ENCODE measurements at places on chromosomes 6 and 20.

DNA sequence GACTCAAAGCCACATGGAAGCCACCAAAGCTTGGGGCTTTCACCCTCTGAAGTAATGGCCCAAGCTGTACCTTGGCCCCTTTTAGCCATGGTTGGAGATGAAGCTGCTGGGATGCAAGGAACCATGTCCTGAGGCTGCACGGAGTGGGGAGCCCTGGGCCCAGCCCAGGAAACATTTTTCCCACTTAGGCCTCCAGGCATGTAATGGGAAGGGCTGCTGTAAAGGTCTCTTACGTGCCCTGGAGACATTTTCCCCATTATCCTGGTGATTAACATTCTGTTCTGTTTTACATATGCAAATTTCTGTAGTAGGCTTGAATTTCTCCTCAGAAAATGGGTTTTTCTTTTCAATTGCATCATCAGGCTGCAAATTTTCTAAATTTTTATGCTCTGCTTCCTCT lies 558.2 kb downstream of the EYS start:
- no peak for DNase-seq

DNA sequence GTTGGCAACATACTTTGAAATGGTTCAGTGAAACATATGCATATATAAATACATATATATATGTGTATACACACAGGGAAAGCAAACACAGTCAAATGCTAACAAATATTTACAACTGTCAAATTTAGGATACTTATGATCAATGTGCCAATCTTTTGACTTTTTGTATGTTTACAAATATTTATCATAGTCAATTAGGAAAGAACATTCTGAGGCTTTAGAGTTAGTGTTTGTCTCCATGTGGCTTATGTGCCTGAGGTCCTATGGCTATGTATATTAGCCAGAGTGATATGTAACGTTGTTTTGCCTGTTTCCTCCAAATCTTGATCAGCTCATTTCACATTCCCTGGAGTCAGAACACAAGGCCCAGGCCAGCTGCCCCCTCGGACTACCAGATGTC lies 126.5 kb upstream of the MAN1A1 start:
- DNase-seq = no peak

- no peak for DNase-seq
These were observed 44.9 kb upstream of the SCML4 start for GRCh38 chr6:107868867-107869611.

GRCh38 chr6:39836606-39837005 lies 44.4 kb downstream of the DAAM2 start:
- no peak for DNase-seq

- DNase-seq = no peak
These were observed 49.3 kb downstream of the GFOD1 start for GRCh38 chr6:13438126-13438525.

DNA sequence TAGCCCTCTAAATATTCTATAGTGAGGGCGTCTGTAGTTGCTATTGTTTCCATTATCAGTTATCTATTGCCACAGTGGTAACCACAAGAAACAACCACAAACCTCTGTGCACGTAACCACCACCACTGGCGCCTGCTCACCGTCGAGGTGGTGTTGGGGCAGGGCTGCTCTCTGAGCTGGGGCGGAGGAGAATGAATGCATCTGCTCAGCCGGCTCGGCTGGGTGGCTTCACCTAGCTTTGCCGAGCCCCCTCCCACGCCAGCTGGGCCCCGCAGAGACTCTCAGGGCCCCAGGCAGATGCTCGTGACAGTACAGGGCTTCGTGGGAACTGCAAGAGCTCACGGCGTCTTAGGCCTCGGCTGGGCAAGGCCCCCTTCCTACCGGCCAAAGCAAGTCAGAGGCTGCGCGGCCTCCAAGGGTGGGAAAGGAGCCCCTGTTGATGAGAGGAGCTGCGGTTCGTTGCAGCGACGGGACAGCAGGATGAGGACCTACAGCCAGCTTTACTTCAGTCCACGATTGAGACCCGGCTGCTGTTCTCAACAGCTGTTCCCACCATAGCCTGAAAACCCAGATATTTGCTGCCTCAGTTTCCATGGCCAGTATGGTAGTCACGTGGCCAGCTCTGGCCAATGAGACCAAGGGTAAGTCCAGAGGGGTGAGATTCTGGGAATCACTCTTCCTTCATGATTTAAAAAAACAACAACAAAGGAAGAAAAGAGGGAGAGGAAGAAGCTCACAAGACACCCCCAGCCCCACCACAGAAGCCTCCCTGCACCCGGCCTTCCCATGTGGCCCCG lies 120.2 kb upstream of the AFDN start:
- peak; percentile 76 for DNase-seq

- DNase-seq = no peak
These were observed 40.5 kb upstream of the ZNF831 start for GRCh38 chr20:59123011-59123677.

GRCh38 chr6:123769431-123769830 lies 34.2 kb upstream of the NKAIN2 start:
- DNase-seq = no peak

DNA sequence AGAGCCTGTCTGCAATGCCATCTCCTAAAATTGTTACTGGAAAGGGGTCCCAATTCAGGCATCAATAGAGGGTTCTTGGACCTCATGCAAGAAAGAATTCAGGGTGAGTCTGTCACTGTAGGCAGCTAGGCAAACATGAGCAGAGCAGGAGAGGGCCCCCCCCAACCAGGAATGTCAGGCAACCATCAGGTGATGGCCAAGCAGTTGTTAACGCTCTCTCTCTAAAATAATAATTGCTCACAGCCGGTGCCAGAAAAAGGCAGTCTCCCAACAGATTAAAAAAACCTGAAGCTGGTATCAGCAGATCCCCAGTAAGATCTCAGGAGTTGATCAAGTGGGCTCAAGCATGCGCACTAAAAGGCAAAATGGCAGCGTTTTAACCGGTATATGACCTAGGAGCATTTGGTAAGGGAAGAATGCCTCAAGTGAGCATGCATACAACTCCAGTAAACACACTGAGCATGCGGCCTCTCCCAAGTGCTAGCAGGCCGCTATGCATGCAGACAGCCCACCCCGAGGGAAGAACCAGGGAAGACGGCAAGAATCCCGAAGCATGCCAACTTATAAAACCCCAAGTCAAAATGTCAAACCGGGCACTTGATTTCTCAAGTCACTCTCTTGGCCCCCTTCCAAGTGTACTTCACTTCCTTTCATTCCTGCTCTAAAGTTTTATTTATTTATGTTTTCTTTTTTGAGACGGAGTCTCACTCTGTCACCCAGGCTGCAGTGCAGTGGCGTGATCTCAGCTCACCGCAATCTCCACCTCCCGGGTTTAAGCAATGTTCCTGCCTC lies 44.0 kb upstream of the RNGTT start:
- no peak for DNase-seq

- DNase-seq = no peak
These were observed 414.0 kb downstream of the MAFB start for GRCh38 chr20:40274912-40275533.

DNA sequence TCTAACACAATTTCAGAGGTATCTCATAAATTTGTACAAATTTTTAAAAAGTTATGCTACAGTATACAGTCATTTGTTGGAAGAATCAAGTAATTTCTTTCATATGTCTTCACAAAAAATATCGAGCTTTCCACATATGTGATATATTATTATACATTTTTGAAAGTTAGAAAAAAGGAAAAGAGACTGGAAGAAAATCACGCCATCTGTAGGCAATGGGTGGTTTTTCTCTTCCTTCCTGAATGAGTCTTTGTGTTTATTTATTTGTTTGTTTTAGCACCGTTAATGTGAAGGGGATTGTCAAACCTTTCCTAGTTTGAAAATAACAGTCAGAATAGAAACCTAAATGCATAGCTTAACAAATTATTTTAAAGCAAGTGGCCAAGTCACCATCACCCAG lies 130.6 kb downstream of the SYNDIG1 start:
- no peak for DNase-seq

DNA sequence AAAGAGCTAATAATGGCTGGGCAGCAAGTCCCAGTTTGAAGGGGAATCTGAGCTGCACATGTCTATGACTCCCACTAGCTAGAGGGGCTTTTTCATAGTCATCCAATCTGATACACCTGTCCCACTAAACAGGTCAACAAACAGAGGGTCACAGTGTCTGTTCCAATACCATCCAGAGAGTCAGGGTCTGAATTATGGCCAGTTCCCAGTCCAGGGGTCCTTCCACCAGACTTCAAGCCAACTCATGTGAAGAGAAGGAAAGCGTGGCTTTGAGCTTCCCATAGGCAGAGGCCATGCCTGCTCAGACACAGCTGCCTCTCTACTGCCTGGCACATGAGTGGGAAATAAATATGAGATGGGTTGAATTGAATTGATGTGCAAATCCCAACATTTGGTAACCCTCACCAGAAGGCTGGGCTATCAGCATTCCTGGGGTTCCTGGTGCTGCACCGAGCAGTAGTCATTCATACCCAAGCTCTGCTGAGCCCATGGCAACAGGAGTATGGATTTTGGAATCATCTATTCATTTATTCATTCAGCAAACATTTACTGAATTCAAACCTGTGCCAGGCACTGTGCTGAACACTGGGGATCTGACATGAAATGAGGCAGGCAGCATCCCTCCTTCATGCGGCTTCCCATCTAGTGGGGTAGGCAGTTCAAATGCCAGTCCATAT lies 17.2 kb downstream of the TP53RK start:
- no peak for DNase-seq

DNA sequence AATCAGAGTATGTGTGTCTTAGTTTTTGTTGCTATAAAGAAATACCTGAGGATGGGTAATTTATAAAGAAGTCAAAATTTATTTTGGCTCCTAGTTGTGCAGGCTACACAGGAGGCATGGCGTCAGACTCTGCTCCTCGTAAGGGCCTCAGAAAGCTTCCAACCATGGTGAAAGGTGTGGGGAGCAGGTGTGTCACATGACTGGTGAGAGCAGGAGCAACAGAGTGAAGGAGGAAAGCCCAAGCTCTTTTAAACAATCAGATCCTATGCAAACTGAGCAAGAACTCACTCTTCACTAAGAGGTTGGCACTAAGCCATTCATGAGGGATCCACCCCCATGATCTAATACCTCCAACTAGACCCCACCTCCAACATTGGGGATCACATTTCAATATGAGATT lies 1524.3 kb downstream of the HACE1 start:
- no peak for DNase-seq

DNA sequence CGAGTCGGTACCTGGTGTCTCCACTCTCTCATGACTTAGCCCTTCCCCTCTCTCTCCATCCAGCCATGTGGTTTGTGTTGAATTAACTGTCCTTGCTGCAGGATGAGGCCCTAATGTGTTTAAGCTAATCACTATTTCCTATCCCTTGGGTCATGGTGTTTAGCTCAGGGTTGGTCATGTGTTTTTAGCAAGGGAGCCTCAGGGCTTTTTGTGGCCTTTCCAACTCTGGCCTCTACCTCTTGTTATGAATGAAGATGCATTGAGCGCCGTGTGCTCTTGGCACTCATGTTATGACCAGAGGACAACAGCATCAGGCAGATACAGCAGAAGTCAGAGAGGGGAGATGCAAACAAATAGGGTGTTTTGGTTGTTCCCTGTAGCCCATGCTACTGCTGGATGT lies 674.2 kb upstream of the FLRT3 start:
- DNase-seq = no peak

DNA sequence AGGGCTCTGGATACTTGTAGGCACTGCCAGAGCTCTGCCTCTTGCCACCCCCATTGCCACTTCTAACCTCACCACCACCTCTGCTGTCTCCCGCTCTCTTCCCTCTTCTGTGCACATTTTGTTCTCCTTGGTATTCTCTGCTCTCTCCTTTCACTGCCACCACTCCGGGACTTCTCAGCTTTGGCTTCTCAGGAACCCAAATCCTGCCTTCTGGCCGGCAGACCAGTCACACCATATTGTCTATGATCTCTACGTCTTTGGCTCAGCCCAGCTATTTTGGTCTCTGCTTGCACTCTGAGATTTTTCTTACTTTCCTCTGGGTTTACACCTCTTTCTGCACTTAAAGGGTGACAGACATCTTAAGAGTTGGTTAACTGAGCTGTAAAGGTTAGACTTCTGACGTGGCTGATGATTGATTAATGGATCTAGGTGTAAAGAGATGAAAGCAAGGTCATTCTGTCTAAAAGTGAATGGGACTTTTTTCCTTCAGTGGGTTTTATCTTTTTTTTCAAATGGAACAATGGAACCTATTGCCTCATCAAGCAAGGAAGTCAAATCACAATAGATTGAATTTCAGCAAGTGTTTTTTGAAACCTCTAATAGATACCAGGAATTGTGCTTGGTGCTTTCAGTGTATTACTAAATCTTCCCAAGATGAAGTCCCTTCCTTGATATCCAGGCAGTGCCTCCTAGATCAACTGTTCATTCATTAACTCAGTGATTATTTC lies 13.8 kb downstream of the MMP24 start:
- DNase-seq = no peak

DNA sequence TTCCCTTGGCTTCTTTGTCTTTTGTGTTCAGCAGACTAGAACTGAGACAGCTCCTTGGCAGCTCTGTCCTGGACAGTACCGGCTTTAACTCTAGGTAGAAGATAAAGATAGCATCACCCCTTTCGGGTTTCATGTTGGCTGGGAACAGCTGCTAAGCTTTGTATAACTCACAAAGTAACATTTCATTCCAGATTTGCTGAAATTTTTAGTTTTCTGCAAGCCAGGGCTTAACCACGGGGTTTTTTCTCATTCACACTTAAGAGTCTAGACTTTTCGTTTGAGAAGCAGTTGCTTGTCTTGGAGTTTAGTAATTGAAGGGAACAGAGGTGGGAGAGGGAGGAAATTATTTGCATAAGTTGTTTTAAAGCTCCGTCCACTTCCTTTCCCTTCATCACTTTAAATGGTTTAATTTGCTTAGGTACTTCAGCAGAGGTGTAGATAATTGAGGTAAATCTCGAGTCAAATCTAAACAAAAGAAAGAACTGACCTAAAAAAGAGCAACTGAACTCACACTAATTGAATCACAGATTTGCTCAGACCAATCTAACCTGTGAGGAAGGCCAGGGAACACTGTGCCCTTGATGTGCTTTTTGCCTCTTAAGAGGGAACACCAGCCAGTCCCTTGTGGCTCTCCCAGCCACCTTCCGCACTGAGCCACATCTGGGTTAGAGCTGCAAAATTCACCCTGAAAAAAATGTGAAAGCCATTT lies 48.3 kb downstream of the RREB1 start:
- no peak for DNase-seq

GRCh38 chr6:34338811-34339210 lies 53.7 kb downstream of the NUDT3 start:
- DNase-seq = no peak

- no peak for DNase-seq
These were observed 21.9 kb downstream of the CCN2 start for GRCh38 chr6:131929264-131929663.

DNA sequence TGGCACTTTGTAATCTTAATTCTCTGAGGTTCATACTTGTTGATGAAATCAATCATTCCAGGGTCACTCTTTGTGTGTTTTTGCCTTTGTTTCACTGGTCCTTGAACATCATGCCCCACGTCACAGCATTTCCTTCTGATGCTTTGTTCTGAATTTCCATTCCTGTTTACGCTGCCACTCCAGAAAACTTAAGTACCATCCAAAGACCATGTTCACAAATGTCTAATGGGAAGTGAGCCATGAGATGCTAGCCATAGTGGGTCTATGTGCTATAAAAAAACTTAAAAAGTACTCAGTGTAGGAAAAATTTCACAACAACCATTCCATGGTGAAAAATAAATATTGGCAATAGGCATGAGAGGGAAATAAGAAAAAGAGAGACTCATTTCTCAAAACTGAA lies 232.0 kb downstream of the IBTK start:
- DNase-seq = no peak
